ENCODE measurements at places on chromosomes 11 and 22.

DNA sequence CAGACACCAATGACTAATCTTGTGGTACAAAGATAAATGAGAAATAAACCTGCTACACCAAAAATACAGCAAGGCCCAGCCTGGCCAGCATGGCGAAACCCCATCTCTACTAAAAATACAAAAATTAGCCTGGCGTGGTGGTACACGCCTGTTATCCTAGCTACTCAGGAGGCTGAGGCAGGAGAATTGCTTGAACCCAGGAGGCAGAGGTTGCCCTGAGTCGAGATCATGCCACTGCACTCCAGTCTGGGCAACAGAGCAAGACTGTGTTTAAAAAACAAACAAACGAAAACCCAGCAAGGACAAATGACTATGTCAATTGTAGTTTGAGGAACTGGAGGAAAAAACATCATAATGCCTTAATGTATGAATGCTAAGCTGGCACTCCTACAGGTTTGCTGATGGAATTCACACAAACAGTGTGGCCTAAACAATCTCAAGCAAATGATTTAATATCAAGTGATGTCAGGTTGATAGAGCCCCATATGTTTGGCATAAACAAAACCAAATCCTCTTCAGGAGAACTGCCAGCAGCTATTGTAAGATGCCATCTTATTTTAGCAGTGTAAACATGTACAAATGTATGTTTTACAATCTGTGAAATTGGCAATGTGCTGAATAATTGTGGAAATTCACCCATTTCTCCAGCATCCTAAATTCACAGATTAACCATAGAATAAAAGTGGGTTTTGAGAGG is 20.0 kb downstream of the MMP7 start:
- no peak for DNase-seq

DNA sequence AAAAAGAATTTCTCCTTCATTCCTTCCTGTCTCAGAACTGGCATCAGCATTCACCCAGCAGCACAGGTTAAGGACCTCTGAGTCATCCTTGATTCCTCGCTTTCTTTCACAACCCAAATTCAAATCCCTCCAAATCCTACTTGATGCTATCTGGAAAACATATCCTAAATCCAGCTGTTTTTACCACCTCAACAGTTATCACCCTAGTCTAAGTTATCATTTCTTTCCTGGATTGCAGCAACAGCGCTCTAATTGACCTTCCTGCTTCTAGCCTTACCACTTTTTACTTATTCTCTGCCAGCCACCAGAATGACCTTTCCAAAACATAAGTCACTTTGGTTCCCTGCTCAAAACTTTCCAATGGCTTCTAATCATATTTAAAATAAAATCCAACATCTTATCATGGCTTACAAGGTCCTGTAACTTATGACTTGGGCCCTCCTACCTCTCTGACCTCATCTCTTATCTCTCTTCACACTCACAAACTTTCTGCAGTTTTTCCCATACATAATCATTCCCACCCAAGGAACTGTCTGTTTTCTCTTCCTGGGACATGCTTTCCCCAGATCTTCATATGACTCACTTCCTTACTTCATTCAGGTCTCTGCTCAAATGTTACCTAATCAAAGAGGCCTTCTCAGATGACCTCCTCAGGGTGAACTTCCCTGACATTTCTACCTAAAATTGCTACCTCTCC is 119.4 kb downstream of the TTC28 start:
- no peak for DNase-seq

GRCh38 chr22:37559901-37560607 is at the start of gene CDC42EP1:
CDC42EP1 (plus strand) TSS chr22:37560480; CDS start chr22:37566350, 5,870 bp downstream.
- peak; percentile 27 for DNase-seq

DNA sequence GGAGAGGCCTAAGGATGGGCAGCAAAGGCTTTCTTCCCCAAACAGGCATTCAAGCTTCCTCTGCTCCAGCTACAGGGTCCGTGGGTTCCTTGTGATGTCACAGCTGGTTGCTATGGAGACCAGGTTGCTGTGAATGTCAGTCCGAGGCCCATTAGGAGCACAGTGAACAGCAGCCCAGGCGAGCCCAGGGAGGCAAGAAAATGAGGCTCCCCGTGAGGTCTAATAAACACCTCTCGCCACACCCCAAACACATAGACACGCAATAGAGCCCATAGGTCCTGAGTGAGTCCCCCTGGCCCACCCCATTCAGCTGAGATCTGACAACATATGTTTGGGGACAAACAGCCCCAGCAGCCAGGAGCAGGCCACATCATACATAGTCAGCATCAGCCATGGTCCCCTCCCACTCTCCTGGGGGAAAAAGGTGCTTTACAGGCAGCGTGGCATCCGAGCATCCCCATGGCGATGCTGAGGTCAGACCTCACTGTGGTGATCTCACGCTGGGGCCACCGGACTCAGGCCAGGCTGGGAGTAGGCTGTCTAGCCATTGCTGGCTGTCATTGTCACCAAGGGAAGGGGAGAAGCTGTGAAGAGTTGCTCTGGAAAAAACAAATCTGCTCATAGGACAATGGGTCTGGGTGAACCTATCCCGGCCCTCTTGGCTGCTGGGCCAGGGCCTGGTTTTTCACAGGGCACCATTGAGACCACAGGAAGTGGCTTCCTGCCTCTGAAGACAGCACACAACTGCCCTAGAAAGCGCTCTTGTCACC is 23.1 kb upstream of the TP53I11 start:
- DNase-seq, result no peak

GRCh38 chr22:38228326-38228872 is 26.6 kb downstream of the MAFF start:
- DNase-seq, result no peak

DNA sequence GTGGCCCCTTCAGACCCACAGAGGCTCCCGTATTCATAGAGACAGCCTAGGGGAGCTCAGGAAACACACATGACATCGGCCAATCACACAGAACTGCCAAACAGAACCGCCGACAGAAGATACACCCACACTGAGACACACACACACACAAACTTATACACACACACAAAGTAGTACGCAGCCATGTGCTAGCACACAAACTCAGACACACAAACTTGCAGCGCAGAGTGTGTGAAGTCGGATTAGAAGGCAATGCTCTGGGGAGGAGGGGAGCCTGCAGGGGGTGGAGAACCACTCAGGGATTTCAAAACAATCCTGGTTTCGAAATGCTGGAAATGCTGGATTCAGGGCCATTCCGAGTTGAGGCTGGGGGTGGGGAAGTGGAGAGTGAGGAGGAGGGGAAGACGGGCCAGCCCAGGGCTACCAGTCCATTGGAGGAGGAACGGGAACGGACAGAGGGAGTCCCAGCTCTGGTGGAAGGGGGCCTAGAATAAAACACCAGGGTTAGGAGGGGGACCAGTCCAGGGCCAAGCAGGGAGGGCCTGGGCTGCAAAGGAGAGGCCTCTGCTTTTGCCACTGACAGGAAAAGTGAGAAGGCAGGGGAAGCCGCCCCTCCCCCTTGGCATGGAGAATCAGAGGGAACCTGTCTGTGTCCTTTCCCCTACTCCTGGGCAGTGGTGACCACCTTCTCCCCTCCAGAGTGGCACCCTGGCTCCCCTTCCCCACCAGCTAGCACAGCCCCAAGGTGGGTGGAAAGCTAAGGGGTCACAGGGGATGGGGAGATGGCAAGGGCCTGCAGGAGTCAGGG is 4.4 kb downstream of the BCL9L start:
- DNase-seq, result peak; percentile 75

- no peak for DNase-seq
Measured at GRCh38 chr11:63804259-63804658, 9.0 kb upstream of the SPINDOC start.

GRCh38 chr22:39898997-39899396 is 1.9 kb upstream of the GRAP2 start:
- DNase-seq, result no peak

Measured in AG09319 (cell line).